Right atrium auricular region (tissue), 2 donors: ENCODE measurements at places on chromosomes 4 and X.

DNA sequence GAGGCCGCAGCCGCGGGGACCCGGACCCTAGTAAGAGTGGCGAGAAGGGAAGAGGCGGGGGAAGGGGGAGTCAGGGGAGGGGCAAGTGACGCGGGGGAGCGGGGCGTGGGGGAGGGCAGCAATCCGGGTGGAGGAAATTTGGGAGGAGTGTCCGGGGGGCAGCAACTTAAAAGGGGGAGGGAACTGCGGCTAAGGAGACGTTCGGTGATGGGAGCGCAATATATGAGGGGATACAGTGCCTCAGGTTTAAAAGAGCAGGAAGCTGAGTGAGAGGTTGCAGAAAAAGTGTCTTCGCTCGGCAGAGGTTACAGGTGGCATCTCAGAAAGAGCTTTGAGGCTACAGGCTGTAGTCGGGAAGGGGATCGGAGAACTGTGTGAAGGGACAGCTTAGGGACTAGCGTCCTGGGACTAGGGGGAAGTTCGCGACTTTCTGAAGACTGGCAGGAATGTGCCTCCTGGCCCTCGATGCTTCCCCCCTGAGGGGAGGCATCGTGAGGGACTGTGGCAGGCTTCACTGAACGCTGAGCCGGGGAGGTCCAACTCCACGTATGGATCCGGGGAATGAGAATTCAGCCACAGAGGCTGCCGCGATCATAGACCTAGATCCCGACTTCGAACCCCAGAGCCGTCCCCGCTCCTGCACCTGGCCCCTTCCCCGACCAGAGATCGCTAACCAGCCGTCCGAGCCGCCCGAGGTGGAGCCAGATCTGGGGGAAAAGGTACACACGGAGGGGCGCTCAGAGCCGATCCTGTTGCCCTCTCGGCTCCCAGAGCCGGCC is 519 bp downstream of the FOXO4 start:
- peak overlapping the region; percentile 67 for H3K27ac ChIP-seq
- H3K4me3 ChIP-seq = peak overlapping the region; percentile 54
- DNase-seq = peak; percentile 62

GRCh38 chr4:147195386-147195785 is 249.7 kb upstream of the TTC29 start:
- no peak overlapping the region for H3K27ac ChIP-seq
- H3K27me3 ChIP-seq = no peaks in the 10 kb centered on the region
- no peak overlapping the region for H3K4me3 ChIP-seq
- no peak for DNase-seq
- H3K4me1 ChIP-seq = no peaks in the 10 kb centered on the region
- H3K36me3 ChIP-seq = no peaks in the 10 kb centered on the region

DNA sequence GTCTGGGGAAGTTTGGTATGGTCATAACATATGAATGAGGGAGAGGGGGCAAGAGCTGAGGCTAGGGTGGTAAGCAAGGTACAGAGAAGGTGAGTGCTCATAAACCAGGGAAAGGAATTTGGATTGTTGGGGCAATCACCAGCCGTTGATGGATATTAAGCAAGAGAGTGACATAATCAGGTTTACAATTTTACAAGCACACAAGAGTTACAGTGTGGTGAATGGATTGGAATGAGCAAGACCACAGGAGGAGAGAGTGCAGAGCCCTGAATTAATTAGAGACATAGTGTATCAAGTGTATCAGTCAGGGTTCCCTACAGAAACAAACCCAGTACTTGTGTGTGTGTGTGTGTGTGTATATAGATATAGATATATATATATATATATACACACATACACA is 18.7 kb upstream of the FMR1NB start:
- DNase-seq = no peak
- no peak overlapping the region for H3K27ac ChIP-seq
- H3K4me1 ChIP-seq = no peaks in the 10 kb centered on the region
- H3K36me3 ChIP-seq = no peaks in the 10 kb centered on the region
- H3K27me3 ChIP-seq = no peaks in the 10 kb centered on the region

DNA sequence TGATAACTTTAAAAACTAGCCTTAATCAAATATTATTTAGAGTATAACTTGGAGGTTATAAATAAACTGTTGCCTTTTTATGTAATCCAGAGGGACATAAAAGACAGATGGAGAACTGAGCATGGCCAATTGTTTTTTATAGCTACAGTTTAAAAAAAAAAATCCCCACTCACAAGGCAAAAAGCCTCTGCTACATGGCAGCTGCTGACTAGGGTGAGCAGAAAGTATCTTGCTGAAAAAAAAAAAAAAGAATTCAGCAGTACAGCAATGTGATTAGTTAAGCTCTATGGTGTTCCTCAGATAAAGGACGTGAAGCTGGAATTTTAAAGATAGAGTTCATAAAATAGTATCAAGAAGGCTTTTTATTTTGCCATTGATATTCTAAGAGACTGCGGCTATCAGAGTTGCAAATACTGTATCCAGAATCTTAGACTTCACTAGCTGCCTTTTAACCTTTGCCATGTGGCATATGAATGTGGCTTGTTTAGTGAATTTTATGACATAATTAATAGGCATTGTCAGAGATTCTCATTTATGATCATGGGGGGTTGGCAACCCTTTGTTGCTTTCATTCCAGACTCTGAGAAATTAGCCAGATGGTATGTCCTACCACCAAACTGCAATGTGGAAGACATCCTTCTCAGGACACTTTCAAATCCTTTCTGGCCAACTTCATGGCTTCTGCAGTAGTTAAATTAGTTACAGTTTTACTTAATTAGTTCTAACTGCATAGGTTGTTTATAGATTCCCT is 498.0 kb downstream of the STPG2 start:
- DNase-seq = no peak
- no peaks in the 10 kb centered on the region for H3K36me3 ChIP-seq
- no peaks in the 10 kb centered on the region for H3K27me3 ChIP-seq
- H3K4me3 ChIP-seq = no peak overlapping the region

DNA sequence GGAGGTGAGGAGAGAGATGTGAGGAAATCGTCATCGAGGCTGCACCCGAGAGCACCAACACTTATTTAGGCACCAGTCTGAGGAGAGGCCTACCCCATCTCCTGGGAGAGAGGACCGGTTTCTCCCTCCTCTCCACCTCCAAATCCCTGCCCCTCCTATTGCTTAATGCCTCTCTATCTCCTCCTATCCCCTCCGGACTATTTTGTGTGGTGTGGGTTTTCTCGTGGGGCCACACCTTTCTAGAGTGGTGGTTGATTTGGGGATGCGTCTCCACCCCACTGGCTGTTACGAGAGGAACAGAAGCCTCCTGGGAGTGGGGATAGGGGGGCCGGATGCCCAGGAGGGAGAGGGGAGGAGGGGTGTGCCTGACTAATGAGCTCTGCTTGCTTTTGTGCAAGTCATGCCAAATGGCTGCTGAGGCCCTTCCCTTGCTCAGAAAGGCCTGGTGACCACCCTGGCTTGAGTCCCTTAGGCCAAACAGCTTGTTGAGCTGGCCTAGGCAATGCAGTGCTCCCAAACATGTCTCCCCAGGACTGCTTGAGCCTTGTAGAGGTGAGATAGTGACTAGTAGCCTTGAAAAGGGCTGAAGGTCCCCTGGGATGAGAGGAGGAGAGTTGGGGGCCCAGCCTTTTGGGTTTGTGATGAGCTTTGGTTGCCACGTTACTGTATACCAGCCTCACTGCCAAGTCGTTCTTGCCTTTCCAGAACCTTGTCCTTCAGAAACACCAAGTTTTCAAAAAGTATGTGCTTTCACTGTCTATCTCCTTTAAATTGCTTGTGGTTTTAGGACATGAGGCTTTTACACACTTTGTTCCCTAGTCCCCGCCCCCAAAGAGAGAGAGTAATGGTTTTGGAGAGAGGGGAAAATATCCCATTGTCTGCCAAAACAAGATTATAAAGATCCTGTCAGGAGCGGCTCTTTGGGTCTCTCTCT is 1.2 kb downstream of the MSN start:
- peak; percentile 78 for DNase-seq
- peak overlapping the region; percentile 81 for H3K4me3 ChIP-seq
- H3K36me3 ChIP-seq = no peaks in the 10 kb centered on the region
- peak overlapping the region; percentile 95 for H3K27ac ChIP-seq

GRCh38 chrX:40933132-40933705 is 152.0 kb upstream of the USP9X start:
- peak overlapping the region; percentile 2 for H3K4me3 ChIP-seq
- peak overlapping the region; percentile 66 for H3K27ac ChIP-seq
- H3K36me3 ChIP-seq = no peaks in the 10 kb centered on the region
- peaks cover 10% of the 10 kb centered on the region for H3K4me1 ChIP-seq

DNA sequence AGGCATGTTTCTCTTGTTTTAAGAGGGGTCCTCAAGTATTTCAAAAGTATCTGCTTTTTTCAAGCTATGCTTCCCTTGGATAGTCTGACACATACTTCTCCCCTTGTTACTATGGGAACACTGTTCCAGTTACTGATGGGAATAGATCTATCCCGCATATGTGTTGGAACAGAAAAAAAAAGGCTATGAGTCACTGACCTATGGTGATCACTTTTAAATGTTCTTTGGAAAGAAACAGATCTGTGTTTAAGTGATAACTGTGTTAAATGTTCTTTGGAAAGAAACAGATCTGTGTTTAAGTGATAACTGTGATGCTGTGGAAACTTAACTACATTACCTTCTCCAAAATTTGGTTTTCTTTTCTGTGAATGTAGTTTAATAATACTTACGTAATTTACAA is 303.2 kb downstream of the TEX13C start:
- no peak overlapping the region for H3K27ac ChIP-seq
- no peaks in the 10 kb centered on the region for H3K4me1 ChIP-seq
- H3K27me3 ChIP-seq = no peaks in the 10 kb centered on the region
- no peak overlapping the region for H3K4me3 ChIP-seq

GRCh38 chr4:54268151-54268550 is 39.1 kb downstream of the PDGFRA start:
- no peaks in the 10 kb centered on the region for H3K36me3 ChIP-seq
- no peaks in the 10 kb centered on the region for H3K4me1 ChIP-seq
- no peak for DNase-seq
- H3K4me3 ChIP-seq = no peak overlapping the region
- H3K27me3 ChIP-seq = no peaks in the 10 kb centered on the region

GRCh38 chrX:34382416-34382815 is 250.3 kb upstream of the FAM47A start:
- no peaks in the 10 kb centered on the region for H3K36me3 ChIP-seq
- no peaks in the 10 kb centered on the region for H3K27me3 ChIP-seq
- no peaks in the 10 kb centered on the region for H3K4me1 ChIP-seq
- H3K27ac ChIP-seq = no peak overlapping the region
- no peak for DNase-seq

DNA sequence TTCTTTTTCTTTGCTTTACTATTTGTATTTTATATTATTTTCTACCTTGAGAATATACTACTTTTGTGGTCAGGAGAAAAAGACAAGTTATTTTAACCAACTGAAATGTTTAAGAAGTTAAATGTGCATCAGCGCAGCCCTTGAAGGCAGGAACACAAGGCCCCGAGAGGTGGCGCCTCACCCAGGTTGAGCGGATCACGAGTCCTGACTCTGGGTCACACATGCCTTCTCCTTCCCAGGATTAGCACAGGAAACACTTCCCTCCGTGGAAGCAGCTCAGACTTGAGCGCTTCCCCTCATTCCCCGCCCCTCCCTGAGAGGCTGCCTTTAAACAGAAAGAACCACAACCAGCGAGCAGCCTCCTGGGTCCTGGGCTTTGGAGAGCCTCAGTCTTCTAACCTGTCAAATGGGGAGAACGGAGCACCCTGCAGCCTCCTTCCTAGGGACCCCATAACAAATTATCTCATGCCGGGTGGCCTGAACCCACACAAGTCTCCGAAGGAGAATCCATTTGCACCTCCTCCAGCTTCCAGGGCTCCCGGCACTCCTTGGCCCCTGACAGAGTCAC is 217.6 kb downstream of the AFAP1 start:
- no peaks in the 10 kb centered on the region for H3K4me1 ChIP-seq
- no peak overlapping the region for H3K27ac ChIP-seq
- H3K27me3 ChIP-seq = no peaks in the 10 kb centered on the region
- no peaks in the 10 kb centered on the region for H3K36me3 ChIP-seq
- H3K4me3 ChIP-seq = no peak overlapping the region
- DNase-seq = no peak

DNA sequence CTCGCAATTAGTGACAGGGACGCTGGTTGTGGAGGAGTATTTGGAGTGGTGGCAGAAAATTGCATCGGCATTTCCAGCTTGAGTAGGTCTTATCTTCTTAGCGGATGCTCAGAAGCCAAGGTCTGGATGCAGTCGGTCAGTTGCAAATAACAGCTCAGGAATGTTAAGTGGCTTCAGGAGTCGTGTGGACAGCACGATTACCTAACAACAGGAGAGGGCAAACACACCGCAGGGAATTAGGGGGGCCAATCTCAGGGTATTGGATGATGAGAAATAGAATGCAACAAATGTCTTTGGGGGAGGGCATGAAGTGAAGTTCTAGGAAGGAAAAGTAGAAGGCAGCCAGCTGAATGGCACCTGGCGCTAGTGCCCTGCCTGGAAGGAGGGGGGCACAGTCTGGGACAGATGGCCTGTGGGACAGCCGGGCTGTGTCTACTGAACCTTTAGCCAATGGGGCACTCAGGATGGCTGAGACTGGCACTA is 11.8 kb downstream of the RASL11B start:
- H3K4me3 ChIP-seq = no peak overlapping the region
- no peaks in the 10 kb centered on the region for H3K27me3 ChIP-seq
- H3K27ac ChIP-seq = peak overlapping the region; percentile 45
- H3K4me1 ChIP-seq = no peaks in the 10 kb centered on the region
- no peaks in the 10 kb centered on the region for H3K36me3 ChIP-seq

DNA sequence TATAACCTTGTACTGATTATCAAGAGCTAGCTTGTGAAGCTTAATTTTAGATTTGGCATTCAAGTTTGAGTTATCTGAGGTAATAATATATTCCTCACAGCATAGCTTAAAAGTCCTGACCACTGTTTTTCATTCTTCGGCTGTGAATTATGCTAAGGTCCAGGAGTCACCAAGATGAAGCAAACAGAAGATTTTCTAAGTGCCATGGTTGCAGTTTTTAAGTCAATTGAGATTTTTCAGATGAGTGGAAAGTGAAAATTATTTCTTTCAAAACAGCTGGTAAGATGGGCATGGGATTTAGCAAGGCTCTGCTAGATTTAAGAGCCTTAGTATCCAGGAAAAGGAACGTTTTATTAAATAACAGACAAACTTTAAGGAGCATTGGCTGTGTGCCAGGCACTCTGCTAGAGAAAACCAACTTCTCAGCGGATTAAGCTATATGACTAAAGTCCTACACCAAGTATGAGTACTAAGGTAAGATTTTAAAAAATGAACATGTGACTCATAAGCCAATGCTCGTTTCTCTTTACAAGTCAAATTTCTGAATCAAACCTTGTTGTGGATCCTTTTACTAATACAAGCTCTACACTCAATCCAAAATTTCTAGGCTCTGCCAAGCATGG is 149.9 kb upstream of the IL15 start:
- no peaks in the 10 kb centered on the region for H3K27me3 ChIP-seq
- no peak overlapping the region for H3K27ac ChIP-seq
- H3K4me3 ChIP-seq = no peak overlapping the region
- H3K36me3 ChIP-seq = no peaks in the 10 kb centered on the region
- no peaks in the 10 kb centered on the region for H3K4me1 ChIP-seq
- no peak for DNase-seq

DNA sequence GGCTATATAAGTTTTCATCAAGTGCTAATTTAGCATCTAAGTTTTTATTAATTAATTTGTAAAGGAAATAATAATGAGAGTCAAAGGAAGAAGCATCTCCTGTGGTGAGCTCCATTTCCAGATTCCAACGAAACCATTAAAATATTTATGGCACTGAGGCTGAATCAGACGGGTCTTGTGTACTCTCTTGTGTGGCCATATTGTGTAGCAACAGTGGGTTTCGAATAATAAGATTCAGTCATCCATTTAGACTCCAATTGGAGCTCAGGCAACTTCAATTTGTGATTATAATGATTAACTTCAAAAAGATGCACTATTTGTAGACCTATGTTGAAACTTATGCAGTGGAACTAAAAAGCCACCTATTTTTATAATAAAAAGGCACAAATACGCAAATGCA is 82.4 kb downstream of the SNCA start:
- H3K4me1 ChIP-seq = peaks cover 12% of the 10 kb centered on the region
- DNase-seq = no peak
- no peak overlapping the region for H3K4me3 ChIP-seq
- H3K27ac ChIP-seq = no peak overlapping the region
- no peaks in the 10 kb centered on the region for H3K36me3 ChIP-seq
- H3K27me3 ChIP-seq = no peaks in the 10 kb centered on the region
